ENCODE measurements at places on chromosomes 6 and 20.

DNA sequence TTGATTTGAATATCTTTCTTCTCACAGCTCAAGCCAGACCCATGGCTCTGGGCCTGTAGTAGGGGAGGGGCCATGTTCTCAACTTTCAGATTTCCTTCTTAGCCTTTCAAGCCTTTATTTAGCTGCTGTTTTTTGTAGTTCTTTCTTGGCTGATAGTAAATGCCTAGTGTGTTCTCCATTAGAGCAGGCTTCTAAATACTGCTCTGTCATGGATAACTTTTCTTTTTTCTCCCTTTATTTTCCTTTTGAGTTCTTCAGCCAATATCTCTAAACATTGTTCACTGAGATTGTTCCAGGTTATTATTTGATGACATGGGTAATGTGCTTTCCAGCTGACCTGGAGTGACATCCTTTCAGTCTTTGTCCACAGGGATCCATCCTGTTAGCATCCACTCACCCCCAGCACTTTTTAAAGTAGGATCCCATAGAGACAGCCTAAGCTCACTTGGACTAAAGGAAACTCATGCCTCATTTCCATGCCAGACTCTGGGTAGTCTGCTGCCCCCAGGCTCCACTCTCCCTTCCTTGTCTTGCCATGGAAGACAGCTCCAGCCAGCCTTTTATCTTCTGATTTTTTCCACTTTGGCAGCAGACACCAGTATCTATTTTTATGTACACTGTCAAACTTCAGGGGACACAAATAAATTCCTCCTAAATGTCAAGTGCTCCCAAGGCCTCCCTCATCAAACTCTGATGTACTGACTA, 645.6 kb downstream of the RNF144B start:
- no peak for DNase-seq

DNA sequence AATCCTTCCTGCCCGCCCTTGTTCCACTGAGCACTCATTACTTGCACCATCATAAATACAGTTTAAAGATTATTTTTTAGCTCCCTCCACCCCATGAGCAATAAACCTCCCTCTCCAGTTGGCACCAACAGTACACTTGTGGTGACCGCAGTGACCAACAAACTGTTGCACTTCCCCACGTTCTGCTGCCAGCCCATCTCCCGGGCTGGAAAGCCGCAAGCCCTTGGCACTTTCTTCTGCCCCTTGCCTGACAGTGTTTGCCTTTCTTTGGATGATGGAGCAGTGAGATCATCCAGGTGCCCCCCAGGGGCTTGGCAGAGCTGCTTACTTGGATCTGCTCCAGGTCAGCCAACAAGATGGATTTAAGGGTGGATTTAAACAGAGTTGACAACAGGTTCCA, 21.6 kb downstream of the KCNB1 start:
- DNase-seq = no peak

GRCh38 chr6:21842875-21843645, 249.5 kb downstream of the SOX4 start:
- no peak for DNase-seq

GRCh38 chr6:797479-798077, 104.6 kb upstream of the EXOC2 start:
- no peak for DNase-seq

GRCh38 chr6:86154852-86155251, 512.2 kb upstream of the SYNCRIP start:
- DNase-seq = no peak

- no peak for DNase-seq
Observed at GRCh38 chr6:148383658-148384368, 41.2 kb downstream of the SASH1 start.

DNA sequence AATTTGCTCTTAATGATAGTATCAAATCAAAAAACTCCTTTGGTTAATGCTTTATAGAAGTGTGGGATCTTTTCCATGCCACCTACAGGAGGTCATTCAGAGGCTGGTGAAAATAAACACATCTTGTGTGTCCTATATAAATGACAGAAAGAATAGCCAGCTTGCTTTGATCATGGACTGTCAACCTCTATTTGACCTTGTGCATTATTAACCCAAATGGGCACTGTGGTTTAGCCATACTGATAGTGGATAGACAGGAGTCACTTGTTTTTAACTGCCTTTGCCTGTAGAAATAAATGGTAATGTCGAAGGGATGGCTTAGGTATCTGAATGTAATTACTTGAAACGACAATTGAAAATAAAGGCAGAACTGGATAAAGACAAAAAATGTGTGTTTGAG, 123.8 kb downstream of the CDKAL1 start:
- no peak for DNase-seq

GRCh38 chr6:104396077-104396476, 463.6 kb downstream of the HACE1 start:
- no peak for DNase-seq

DNA sequence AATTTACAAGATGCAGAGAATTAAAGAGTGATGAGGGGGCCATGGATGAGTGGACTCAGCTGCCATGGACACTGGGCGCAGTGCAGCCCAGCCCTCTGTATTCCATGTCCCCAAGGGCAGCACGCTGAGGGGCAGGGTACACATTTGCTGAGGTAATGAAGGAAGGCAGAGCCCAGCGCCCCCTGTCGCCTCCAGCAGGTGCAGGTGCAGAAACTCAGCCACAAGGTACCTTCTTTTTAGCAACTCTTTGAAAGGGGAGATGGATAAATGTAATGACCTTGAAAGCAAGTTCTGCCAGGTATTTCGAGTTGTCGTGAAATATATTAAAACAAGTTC, 7.1 kb downstream of the CD93 start:
- DNase-seq = no peak

DNA sequence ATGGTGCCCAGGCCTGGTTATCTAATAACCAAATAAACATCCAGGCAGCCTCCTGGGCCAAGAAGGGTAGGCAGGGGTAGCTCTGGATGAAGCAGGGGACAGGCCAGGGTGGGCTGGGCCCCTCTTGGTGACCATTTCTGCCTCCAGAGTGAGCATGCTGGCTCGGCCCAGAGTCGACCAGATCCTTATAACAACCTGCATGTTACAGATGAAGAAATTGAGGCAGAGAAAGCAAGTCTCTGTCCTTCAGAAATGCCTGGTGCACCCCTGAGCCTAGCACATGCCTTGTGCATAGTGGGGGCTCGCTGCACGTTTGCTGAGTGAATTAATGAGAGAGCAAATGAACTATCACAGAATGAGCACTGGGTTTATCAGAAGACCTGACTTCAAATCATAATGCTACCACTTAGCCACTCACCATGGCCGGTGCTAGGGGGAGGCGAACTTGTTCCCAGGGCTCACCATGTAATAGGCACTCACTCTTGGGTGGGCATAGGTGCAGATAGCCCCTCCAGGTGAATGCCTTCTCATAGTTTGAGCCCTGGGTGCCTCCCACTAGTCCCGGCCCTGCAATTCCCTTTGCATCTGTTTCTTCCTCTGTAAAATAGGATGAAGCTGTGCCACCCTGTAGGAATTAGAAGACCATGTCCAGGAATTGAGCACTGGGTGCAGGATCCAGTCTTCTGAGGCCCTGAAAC, 3.8 kb upstream of the APCDD1L start:
- no peak for DNase-seq

DNA sequence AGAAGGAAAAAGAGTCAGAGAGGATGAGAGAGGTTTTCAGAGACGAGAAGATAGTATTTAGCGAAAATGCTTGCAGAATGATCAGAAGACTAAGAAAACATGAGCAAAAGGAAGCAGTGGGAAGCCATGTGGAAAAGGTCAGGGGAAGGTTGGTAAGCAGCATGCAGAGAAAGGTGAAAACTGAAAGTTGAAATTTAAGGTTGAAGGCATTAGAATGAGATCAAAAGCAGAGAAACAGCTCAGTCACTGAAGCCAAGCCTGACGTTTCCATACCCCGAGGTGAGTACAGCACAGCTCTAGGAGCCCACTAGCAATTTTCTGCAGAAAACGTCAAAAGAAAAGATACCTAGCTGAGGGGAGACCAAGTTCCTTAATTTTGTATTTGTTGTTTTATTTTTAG, 19.1 kb upstream of the TFB1M start:
- no peak for DNase-seq

DNA sequence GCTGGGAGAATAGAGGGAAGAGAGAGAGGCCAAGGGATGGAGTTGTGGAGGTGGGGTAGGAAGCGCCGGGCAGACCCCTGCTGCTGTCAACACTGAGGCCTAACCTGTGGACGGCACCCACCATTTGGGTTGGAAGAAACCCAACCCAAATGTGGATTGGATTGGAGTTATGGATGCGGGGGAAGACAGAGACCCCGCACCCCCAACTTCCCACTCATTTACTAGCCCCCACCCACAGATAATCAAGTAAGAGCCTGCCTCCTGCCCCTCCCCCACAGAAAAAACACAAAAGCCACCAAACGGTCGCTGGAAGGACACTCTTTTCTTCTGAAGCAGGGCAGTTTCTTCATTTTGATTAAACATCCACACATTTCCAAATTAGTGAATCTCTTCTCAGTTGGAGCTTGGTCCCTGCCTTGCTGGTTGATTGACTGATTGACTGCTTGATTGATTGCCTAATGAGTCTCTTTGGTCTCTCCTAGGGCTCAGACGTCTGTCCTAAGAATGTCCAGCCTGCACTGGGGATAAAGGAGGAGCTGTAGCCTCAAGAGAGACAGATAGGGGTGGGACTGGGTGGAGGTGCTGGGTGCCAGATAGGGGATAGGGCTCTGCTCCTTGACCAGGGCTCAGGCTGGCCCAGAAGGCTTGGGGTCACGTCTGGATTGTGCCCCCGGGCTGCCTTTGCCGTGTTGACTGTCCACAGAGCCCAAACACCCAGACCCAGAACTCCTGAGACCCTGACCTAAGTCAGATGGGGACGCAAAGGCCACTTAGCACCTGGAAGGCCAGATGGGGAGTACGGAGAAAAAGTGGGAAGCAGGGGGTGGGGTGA, 74.9 kb upstream of the FOXP4 start:
- DNase-seq = no peak

DNA sequence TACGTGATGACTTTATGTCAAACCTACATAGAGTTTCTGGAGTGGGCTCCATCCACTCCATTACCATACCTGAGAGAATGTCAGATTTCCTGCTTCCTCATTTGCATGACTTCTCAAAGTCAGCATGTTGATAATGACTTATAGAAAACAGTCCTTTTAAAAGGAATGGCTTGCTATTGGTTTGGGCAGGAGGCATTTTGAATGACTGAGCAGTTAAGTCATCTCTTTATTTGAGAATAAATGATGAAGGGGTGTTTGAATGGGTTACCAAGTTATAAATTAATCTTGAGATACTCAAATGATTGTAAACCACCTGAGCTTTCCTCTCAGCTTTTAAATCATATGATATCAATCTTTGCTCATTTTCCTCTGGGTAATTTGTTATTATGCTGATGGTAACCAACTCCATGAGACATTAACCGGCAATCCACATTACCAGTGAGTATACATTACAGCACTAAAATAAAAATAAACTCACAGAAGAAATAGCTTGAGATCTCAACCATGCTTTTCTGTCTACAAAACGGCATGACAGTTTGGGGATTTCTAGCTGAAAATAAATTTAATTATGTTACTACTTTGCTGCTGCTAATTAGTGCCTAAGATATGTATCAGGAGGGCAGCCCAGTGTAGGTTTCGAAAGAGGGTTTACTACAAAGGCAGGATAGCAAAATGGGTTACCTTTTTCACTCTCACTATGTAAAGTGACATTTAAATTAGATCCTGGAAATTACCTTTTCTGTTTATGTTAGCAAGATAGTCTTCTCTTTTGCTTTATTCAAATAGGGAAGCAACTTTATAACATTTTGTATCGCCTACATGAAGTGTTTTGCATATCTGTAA, 78.8 kb downstream of the RPS12 start:
- DNase-seq = no peak

DNA sequence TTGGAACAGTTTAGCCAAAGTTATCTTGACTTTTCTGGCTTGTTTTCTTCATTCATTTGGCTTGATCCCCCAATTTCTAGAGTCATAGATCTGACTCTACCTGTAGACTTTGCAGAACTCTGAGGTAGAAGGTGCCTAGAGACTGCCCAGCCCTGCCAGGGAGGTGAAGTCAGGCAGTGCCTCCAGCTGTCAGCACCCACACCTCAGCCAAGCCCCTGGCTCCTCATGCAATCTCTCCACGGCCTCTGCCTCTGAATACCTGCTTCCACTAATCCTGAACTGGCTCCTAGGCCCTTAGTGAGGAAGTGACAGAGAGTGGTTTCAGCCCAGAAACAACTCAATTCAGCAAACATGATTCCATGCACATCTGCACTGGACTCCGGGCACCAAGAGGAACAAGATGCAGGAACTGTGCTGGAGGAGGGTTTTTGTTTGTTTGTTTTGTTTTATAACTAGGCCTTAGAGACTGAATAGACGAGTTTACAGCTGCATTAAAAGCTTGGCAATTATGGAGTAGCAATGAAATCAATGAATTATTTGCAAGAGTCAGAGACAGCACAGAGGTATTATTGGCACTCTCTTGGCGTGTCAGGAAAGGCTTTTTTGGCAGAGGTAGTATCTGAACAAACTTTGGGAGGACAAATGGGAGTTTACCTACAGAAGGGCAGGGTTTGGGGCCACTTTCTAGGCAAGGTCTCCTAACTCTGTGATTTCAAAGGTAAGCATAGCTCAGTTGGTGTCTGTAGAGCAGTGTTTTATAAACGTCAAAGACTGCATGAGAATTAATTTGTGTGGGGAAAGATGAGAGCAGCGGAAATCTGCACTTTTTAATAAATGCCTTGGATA, 25.2 kb downstream of the TGM3 start:
- no peak for DNase-seq

DNA sequence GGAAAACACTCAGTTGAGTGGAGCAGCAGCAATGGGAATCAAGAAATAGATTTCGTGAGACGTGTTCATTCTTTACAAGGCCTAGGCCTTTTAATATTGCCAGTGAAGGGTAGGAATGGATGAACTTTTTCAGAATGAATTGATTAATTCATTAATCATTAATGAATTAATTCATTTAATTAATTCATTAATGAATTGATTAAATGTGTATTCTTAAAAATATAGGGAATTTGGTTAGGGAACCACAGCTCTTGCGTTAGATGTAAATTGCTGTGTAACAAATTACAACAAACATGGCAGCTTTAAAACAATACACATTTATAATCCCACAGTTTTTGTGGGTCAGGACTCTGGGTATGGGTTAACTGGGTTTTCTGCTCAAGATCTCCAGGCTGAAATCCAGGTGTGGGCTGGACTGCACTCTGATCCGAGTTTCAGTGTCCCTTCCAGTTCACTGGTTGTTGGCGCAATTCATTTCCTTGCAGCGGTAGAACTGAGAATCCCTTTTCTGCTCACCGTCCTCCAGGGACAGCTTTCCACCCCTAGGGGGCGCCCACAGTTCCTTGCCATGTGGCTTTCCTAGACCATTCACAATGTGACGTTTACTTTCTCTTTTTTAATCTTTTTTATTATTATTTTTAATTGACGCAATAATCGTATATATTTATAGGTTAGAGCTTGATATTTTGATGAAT, 32.8 kb upstream of the BCAS1 start:
- no peak for DNase-seq

GRCh38 chr20:25280574-25281535, 33.0 kb downstream of the PYGB start:
- DNase-seq = no peak

DNA sequence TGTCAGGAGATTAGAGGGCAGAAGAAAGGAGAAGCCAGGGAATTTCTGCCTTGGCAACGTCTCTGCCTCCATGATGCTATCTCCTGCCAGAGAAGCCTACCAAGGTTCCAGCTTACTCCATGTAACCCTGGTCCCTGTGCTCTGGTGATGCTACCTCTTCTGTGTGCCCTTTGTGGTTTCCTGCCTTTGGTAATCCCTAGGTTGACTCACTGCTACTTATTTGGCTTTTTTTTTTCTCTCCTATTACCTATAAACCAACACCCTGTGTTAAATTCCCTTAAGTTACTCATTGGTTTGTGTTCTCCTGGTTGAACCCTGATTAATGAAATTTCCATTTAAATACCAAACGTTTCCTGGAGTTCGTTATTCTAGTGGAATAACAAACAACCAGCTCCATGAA, 527.8 kb upstream of the FLRT3 start:
- DNase-seq = no peak

GRCh38 chr6:19035461-19036195, 648.5 kb downstream of the RNF144B start:
- no peak for DNase-seq
